ENCODE measurements at places on chromosomes 5 and 9.
A peak's percentile ranks its signal among the peaks of the same experiment; 100 is the strongest.

- DNase-seq, result no peak
Observed at GRCh38 chr9:120463765-120464164, 116.2 kb downstream of the CDK5RAP2 start.

- no peak for DNase-seq
Observed at GRCh38 chr5:157544623-157544989, 31.0 kb downstream of the ADAM19 start.

- DNase-seq, result no peak
Observed at GRCh38 chr5:127423173-127423798, 94.2 kb upstream of the PRRC1 start.

DNA sequence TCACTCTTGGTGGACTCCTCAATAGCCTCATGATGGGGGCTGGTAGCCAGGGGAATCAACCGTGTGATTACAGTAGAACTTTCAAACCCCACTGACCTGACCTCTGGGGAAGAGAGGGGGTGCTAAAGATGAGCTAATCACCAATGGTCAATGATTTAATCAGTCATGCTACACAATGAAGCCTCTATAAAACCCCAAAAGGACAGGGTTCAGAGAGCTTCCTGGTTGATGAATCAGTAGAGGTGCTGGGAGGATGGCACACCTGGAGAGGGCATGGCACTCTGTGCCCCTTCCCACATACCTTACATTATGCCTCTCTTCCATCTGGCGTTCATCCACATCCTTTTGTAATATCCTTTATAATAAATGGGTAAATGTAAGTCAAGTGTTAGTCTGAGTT, 8.9 kb upstream of the SH3TC2 start:
- DNase-seq, result no peak

- DNase-seq, result peak; percentile 57
Observed at GRCh38 chr5:69284203-69284602, 48.4 kb downstream of the CCDC125 start.

DNA sequence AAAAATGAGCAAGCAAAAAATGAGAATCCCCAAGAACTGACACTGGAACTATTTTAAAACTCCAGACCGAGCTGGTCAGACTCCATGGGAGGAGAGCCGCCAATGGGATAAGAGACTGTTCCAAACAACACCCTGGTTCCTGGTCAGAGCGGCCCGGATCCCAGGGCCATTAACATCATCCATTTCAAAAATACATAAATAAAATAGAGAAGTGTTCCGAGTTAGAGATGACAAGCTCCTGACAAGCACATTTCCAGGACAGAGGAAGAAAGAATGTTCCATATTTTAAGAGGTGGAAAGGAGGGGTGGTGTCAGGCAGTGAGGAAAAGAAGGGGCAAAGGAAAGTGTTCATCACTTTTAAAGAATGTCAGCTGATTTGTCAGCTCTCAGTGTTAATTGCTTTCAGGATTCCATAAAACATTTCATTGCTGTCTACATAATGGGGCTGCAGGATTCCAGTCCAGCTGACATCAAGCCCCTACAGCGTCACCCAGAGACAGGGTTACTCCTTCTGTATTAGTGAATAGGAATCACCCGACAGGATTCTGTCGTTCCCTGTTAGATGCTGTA, 202.5 kb upstream of the TRIM32 start:
- DNase-seq, result no peak

DNA sequence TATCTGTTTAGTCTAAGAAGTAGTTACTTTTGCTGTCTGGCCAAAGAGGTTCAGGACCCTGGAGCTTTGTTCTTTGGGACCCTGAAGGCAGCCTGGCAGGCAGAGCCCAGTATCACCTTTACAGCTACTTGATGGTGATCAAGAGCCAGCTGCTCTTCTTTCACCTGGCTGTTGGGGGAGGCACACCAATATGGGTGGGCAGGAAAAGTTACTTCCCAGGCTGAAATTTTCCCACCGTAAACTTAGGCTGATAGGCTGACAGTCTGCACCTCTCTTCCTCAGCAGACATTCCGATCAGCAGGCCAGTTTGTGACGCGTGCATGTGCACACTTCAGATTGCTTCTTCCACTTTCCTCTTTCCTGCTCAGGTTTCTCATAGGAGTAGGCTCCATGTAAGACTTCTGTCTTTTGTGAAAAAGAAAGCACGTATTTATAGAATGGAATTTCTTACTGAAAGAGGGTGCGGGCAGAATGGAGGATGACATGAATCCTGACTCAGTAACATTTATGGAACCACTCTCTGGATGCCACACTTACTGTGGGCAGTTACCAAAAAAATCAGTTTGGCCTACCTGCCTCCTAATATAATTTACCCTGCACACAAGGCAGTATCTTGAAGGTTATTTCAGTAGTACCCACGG, 223.9 kb upstream of the DMRT1 start:
- DNase-seq, result no peak

DNA sequence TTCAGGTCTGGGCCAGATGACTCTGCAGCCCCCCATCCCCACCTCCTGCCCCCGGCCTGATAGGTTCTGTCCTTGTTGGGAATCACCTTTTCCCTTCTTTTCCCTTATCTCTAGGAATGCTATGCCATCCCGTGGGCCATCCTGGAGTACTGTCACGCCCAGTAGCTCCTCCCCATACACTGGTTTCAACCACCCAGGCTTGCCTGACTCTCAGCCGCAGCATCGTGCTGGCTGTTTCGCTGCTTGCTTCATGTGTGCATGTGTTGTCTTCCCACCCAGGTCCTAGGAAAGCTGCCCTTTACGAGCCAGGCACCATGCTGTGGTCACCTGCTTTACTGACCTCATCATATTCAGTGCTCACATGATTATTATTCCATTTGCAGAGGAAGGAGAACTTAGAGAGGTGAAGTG, 71.8 kb downstream of the ANGPTL2 start:
- no peak for DNase-seq

DNA sequence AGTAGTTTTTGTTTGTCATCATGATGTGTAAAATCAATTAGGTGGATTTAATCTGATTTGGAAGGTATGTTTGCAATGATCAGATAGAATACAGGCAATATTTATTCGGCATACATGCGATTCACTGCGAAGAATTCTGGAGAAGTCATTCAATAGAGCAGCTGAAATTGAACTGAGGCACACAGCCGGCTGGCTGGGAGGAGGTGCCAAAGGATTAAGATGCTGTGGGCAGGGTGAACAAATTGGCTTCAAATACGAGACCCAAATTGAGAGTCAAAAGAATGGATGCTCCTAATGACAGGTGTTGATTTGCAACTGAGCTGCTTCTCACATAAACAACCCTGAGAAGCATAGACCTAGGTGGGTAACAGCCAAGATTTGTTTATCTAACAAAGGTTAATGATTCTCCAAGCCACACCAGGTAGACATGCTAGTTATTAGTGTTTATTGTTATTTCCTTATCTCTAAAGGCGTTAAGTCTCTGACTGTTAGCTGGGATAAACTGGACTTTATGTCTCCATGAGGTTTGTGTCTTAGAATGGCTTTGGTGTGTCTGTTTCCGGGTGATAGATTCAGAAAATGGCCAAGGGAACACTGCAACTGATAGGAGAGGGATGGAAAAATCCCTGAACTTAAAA, 55.3 kb upstream of the CLINT1 start:
- no peak for DNase-seq

- no peak for DNase-seq
Observed at GRCh38 chr5:23072179-23072578, 219.0 kb upstream of the CDH12 start.

- DNase-seq, result no peak
Observed at GRCh38 chr9:134053941-134054761, 13.7 kb downstream of the BRD3 start.

- DNase-seq, result no peak
Observed at GRCh38 chr9:126842220-126842842, 18.1 kb upstream of the ZBTB34 start.

GRCh38 chr5:134046801-134047686, 42.3 kb upstream of the VDAC1 start:
- no peak for DNase-seq

DNA sequence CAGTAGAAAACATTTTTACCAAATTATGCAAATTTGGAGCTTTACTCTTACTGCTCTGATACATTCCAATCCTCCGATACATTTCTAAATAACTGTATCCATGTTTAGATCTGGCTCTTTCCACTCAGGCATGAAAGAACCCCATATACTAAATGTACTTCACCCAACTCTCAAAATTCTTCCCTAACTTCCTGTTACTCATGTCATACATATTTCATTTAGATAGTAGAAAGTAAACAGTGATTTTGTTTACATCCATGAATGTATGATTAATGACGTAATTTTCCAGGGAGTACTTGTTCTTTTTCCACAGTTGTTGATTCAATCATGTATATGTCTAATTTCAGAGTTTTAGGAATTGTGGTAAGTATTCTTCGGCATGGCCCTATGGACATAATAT, 1426.5 kb upstream of the C9orf72 start:
- peak; percentile 7 for DNase-seq

GRCh38 chr9:16175461-16175860, 622.6 kb downstream of the CCDC171 start:
- no peak for DNase-seq

DNA sequence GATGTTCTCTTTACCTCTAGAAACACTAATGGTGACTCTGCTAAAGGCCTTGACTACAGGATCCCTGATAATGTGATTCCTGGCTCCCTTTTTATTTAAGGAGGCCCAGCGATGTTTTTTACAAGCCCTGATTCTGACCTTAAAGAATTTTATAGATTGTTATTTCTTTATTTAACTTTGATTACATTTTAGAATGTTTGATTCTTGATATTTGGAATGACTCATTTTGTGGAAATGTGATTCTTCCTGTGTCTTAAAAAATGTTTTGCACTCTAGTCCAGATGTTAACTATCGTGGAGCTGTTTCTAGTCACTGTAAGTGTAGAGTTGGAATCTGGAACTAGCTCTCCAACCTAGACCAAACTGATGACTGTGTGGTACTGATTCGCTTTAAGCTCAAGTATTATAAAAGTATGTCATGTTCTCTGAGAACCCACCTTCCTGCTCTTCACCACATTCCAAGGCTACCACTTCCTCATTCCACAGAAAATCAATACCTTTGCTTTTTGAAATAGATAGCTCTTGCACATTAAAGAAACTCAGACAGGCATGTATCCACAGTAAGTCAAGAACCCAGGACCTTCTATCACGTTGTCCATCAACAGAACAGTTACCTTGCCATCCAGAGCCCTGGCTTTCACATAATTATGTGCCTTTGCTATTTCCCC, 65.2 kb downstream of the JMY start:
- peak; percentile 22 for DNase-seq

GRCh38 chr5:135107986-135108385, 74.0 kb upstream of the PITX1 start:
- DNase-seq, result no peak

DNA sequence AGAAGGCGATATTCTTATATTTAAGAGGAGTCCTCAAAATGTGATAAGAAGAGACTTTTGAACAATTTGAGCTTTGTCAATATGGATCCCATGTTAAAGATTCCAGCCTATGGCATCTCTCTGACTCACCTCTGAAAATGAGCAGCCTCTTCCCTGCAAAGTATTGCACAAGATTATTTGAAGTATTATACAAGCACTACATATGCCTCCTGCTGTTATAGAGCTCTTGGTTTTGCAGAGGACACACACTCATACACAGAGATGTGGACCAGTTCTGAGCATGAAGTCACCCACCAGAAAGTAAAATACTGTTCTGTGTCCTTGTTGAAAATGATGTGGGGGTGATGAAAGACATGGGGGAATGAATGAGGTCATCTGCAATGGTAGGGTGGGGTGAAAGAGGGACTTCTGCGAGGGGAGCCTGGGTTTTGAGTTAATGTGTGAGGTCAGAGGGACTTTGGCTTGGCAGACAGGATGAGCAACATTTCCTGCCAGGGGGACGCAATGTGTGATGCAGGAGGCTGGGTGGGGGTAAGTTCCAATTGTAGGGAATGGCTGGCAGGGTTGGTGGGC, 25.8 kb downstream of the FBXL7 start:
- peak; percentile 31 for DNase-seq

- no peak for DNase-seq
Observed at GRCh38 chr5:43652537-43653302, 49.7 kb downstream of the NNT start.

DNA sequence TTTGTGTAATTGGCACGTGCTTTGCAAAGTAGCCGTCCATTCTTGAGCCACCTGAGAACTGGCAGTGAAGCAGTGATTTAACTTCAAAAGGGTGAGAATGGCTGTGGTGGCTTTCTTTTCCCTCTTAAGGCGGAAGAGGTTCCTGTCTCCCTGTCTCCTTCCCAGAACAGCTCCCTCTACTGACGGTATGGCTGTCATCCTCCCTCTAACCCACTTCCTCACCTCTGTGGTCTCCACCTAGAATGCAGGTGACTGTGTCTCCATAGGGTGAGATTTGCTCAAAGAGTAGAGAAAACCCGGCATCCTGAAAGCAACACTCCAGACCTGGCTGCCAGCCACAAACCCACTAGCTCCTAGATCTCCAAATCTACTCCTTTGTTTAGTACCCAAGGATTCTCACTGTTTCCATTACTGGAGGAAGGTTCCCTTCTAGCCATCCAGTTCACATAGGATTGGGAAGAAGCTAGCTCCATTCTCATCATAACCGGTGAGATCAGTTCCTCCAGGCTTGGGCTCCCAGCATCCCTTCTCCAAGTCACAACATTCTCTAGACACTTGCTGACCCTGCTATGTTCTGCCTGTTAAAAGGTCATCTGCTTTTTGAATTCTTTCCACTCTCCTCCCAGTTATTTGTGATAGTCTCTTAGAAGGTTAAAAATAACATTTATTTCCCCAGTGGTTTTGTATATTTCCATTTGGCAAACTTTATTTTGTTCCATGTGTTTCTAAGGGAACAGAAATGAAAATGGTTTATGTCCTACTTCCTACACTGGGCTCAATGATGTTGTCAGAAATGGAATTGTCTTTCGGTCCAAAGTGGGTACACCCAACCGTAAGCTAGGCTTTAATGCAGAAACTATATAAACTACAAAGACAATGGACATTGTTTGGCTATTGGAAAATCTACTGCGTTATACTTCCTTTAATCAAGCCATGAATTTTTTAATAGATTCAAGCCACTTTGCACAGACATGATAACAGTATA, 269.4 kb downstream of the CWC27 start:
- DNase-seq, result no peak

GRCh38 chr5:55749387-55749786, 11.5 kb downstream of the DDX4 start:
- DNase-seq, result no peak

Measured in fibroblast of skin of back (primary cell).